Daoy (cell line): ENCODE measurements at places on chromosomes 5 and 9. TPM values are rescaled to one million over a fixed set of nuclear protein-coding genes. Genes with fewer than 3 reads are reported as not detected.

KCNV2 gene
- not detected in 2 replicates for total RNA-seq

RANBP3L gene
- not detected in 2 replicates for total RNA-seq

GOLGA2 gene
- 76.5 and 85.5 TPM in 2 replicates for total RNA-seq

ZNF618 gene
- total RNA-seq: 5.0 and 6.3 TPM in 2 replicates

C5orf58 gene
- not detected in 2 replicates for total RNA-seq
